Right forelimb (tissue), 1 donor: ENCODE measurements at places on chromosomes 7 and 10.

DNA sequence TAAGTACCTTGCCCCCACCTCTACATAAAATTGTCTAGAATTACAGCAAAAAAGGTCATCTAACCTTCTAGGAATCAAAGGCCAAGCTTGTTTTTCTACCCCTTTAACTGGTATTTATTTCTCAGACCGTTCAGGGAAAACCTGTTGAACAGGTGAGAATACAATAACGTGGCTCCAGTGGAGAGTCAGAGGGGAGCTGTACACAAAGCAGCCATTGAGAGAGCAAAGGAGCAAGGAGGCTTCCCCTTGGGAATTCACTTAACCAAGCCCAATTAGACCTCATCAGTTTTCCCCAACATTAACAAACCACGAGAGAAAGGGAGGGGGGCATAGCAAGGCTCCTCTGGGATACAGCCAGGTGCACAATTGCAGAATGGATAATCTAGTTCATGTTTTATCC is 101.9 kb downstream of the ELMO1 start:
- no peak for DNase-seq

DNA sequence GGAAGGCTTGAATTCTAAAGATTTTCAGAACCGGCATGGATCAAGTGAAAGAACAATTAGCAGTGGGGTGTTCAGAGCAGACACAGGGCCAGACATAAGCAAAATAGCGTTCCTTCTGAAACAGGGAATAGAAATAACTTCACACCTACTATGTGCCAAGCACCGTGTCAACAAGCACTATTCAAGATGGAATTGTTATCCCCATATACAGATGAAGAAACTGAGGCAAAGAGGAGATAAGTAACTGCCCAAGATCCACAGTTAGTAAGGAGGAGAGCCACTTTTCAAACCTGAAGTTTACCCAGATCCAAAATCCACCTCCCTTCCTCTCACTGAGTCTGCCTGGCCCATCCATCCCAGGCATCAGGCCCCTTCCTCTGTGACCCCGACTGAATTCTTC is 73.6 kb upstream of the PIK3CG start:
- no peak for DNase-seq

GRCh38 chr7:131122394-131122793 is 205.3 kb upstream of the MKLN1 start:
- no peak for DNase-seq

DNA sequence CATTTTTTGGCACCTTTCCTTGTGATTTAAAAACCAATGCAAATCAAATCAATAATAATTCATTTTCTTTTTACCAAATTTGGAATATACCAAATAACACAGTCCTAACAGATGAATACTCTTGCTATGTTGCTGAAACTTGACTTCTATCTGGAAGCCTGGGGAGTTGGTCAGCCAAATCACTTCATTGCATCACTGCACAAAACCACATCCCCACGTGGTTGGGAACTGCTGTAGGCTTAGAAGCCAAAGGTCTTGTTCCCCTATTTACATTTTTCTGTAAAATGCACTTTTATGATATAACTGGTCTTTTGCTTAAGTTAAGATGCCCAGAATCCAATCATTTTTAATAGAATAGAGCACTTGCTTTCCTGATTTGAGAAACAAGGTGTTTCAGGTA is 15.2 kb downstream of the GPR85 start:
- no peak for DNase-seq

GRCh38 chr7:84336766-84337165 is 142.2 kb upstream of the SEMA3A start:
- no peak for DNase-seq

GRCh38 chr10:80699602-80700039 is 161.9 kb downstream of the SH2D4B start:
- DNase-seq = peak; percentile 83

DNA sequence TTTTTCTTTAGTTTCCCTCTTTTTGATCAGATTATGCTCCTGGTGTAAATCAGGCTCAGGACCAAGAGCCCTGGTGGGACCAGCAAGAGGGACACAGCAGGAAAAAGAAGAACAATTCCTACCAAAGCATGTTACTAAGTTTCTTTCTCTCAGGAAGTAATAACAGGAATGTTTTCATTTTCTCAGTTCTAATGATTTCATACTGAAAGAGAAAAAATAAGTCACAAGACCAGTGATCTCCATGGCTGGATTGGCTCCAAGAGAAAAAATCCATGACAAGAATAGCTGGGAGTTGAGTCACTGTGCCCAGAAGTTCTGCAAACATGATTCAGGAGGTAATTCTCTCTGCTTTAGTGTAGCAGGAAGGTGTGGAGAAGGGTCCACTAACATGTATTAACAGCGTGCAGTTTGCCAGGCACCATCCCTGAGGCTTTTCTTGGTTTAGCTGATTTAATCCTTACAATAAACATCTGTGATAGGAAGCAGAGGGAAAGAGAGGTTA is 23.8 kb upstream of the IFIT2 start:
- DNase-seq = no peak

- peak; percentile 42 for DNase-seq
Observed at GRCh38 chr10:29621161-29621560, 13.6 kb downstream of the SVIL start.

GRCh38 chr10:123154711-123155505 is 706 bp downstream of the BUB3 start:
- DNase-seq = peak; percentile 70
